ENCODE measurements at places on chromosomes 16 and 17. TPM values are rescaled to one million over a fixed set of nuclear protein-coding genes. Genes with fewer than 3 reads are reported as not detected.

PDIA2 gene
- 4.7 TPM for total RNA-seq

GRCh38 chr17:10200645-10201044 is 2.2 kb upstream of the GAS7 start:
- no peak for DNase-seq

GRCh38 chr16:66256919-66257318 is 109.6 kb upstream of the CDH5 start:
- DNase-seq: no peak

DNA sequence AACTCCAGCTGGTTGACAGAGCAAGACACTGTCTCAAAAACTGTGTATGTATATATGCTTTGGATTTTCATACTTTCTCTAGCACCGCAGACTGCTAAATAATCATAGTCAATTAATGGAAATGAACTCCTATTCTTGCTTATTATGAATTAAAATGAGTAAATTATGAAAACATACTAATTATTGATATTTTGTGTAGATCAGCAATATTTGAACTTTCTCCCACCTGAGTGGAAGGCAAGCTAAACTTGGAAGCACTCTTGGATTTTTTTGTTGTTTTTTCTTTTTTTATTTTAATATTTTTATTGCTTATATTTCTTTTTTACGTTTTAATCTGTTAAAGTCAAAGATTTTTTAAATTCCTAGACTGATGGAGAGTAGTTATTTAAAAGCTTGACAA is 201.7 kb downstream of the CDRT15L2 start:
- no peak for DNase-seq

GRCh38 chr17:42920922-42921321 is 20.3 kb downstream of the G6PC1 start:
- DNase-seq: peak; percentile 73

- no peak for DNase-seq
These were observed 13.1 kb downstream of the UNC13D start for GRCh38 chr17:75831032-75831571.

- no peak for DNase-seq
These were observed 19.9 kb downstream of the ZNHIT3 start for GRCh38 chr17:36506249-36506826.

DNA sequence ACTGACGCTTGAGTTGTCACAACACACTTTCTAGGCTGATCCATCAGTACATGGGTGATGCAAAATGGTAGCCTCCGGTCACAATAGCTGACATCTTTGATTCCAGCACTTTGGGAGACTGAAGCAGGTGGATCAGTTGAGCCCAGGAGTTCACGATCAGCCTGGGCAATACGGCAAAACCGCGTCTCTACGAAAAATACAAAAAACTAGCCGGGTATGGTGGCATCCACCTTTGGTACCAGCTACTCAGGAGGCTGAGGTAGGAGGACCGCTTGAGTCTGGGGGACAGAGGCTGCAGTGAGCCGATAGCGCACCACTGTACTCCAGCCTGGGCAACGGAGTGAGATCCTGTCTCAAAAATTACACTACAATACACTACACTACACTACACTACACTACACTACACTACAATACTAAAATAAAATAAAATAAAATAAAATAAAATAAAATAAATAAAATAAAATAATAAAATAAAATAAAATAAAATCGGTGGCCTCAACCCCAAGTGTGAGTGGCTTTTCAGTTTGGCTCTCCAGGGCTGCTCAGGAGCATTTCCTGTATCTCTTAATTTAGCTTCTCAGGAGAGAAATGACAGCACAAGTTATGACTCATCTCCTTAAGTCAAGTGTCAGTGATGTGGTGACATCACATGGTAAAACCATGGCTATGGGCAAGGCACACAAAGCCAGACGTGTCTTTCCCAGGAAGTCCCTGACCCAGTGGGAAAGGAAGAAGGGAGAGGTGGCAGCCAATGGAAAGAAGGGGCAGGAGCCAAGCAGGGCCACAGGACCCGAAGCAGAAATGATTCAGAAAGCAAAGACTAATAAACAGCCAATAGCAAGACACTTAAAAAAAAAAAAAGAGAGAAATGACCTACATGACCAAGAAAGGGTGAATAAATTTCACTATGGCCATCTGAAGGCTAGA is 75.3 kb upstream of the TBC1D3K start:
- DNase-seq: no peak

DNA sequence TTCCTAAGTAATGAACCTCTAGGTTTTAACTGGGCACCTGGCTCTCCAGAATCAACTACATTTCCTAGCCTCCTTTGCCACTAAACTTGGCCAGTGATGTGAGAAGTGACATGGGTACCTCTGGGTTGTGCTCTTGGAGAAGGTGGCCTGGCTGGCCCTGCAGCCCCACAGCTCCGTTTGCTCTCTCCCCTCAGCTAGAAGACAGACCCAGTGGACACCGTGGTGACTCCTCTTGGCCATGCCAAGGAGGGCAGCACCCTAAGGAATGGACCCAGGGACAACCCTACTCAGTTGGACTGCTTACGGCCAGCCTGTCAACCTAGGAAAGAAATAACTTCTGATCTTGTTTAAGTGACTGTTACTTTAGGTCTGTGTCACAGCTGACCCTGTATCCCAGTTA is 151.4 kb downstream of the TMEM132E start:
- no peak for DNase-seq

TCAP gene
- total RNA-seq: 4,192 TPM

DNA sequence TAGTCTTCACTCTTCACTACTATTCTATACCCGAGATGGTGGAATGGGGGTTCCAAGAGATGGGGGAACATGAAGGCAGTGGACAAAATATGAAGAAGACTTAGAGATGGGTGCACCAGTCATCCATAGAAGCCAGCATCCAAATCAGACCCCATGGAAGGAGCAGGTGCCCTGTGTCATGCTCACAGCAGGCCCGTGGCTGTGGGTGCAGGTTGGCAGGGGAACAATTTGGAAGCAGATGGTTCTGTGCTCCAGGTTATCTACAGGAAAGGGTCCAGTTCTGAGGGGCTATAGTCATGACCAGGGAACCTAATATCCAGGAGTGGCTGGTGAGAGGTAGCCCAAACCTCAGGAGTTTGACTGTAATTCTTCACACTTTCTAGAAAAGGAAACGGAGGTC is 9.6 kb upstream of the LPCAT2 start:
- DNase-seq: no peak

UTS2R gene
- 2.3 TPM for total RNA-seq

- DNase-seq: no peak
These were observed 177.1 kb upstream of the WSCD1 start for GRCh38 chr17:5892921-5893675.

GP2 gene
- total RNA-seq: not detected

GPR139 gene
- total RNA-seq: not detected

TPSD1 gene
- not detected for total RNA-seq

PIK3R5 gene
- 0.99 TPM for total RNA-seq

DNA sequence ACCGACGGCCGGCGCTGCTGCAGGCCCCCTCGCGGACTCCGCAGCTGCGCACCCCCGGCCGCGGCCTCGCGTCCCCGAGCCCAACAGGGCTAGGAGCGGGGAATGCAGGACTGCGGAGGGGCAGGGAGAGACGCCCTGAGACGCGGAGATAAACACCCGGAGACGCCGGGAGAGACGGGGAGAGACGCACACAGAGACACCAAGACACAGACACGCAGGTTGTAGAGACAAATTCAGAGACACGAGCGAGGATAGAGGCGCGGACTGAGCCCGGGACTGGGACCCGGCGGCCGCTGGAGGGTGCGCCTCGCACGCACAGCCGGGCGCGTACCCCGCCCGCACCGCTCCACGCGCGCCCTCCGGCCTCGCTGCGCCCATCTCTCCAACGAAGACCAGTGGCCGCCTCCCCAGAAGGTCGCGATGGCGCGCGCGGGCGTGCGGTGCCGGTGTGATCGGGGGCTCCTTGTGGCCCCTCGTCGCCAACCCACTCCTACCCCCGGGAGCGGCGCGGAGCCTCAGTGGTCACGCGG is 902 bp downstream of the STAC2 start:
- DNase-seq: no peak

- DNase-seq: no peak
These were observed 52.5 kb upstream of the WSB1 start for GRCh38 chr17:27241346-27241946.

AP1G1 gene
- total RNA-seq: 53.7 TPM

GRCh38 chr16:12784076-12784475 is 19.6 kb downstream of the CPPED1 start:
- DNase-seq: no peak

DNA sequence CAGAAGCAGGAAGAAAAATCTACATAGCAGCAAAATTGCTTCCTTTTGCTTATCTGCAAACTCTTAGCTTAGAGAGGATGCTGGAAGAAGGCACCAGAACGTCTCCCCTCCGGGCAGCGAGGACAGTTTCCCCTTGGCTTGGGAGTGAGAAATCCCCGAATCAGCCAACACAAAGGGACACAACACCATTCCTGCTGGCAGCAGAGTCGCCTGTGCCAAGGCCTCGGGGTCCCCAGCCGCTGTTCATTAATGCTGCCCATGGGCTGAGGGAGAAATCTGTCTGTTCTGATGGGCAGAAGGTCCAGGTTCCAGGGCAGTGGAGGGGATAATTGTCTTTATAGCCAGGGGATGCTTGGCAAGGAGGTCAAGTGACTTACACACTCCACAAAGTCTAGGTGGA is 38.0 kb downstream of the CACNG3 start:
- DNase-seq: no peak

DNA sequence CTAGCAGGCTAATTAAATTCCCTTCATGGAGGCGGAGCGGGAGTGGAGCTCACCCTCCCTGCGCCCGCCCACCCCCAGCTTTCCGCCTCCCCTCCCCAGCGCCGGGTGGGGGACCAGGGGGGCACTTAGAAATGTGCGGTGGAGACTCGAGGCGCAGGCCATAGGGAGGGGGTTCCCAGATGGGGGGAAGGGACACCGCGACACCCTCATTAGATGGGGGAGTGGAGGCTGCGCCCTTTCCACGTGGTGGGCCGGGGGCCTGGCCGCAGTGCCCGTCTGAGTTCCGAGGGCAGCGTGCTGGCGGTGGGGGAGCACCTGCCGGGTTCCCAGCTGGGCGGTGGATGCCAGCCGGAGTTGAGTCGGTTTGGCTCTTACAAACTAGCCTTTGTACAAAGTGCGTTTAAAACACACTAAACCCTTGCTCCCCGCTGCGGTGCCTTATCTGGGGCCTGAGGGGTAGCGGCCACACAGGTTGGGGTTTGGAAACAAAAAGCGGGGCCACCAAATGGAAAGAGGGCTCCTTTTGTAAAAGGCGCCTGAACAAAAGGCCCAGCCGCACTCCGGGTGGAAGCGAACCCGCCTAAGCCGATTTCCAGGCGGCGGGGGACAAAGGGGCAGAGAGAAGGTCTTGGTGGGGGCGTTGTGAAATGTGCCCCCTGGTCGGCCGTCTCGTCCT is 1.4 kb downstream of the GSE1 start:
- no peak for DNase-seq

DNA sequence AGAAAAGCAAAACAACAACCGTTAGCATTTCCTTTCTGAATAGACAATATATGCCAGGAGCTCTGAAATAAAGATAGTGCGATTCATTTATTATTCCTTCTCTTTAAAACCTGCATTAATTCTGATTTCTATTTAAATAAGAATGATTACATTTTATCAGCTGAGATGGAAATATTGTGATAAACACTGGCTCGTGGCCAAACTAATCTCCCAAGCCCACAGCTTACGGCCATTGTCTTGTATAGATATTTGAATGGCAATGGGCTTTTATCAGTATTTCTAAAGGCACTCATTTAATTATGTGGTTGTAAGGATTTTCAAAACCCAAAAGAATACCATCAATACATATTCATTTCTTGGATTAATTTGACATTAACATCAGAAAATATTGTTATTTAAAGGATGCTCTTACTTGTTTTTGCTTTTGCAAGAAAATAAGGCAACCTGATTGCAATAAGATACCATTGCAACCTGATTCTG is 123.7 kb upstream of the IRX5 start:
- no peak for DNase-seq

DNA sequence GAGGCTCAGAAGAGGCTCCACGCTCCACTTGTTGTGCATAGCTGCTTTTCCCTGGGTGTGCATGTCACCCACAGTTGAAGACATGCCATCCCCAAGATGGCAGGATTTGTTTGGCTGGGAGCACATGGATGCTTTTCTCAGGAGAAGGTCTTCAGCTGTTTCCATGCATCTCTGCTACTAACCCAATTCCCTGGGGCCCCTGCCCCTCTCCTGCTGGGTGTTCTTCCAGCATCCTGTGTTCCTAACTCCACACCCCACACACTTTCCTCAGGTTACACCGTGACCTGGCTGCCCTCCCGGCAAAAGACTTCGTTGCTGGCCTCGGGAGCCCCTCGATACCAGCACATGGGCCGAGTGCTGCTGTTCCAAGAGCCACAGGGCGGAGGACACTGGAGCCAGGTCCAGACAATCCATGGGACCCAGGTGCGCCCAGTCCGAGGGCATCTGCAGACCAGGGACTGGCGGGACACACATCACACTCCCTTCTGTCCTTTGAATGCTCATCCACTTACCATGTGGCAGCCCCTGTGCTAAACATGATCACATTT is 21.5 kb downstream of the ITGAL start:
- no peak for DNase-seq

GRCh38 chr16:47753659-47754058 is 292.5 kb downstream of the PHKB start:
- DNase-seq: no peak

DNA sequence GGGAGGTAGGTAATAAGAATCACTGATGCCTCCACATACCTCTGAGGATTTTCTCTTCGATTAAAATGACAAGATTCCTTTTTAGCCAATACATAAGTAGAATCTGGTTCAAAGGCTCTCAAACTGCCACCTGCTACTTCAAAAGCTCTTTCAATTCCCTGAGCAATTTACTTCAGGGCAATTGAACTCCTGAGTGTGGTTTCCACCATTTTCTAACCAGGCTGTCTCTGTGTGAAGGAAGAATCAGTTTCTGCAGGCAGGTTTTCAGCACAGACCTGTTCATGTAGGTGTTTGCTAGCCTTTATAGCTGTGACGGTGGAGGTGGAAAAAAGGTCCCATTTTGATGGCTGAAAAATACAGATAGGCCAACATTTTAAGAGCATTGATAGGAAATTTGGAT is 18.2 kb upstream of the HS3ST3B1 start:
- no peak for DNase-seq

- no peak for DNase-seq
These were observed 670.1 kb upstream of the C16orf82 start for GRCh38 chr16:26396511-26397235.

RABEP1 gene
- total RNA-seq: 62.0 TPM

RASL10B gene
- 9.0 TPM for total RNA-seq

CD300A gene
- 0.92 TPM for total RNA-seq

- peak; percentile 94 for DNase-seq
These were observed at the start of gene MAP1LC3B for GRCh38 chr16:87391950-87392820. TSS of gene MAP1LC3B (plus strand) at chr16:87392336. CDS start at chr16:87392428, 92 bp downstream.

DNA sequence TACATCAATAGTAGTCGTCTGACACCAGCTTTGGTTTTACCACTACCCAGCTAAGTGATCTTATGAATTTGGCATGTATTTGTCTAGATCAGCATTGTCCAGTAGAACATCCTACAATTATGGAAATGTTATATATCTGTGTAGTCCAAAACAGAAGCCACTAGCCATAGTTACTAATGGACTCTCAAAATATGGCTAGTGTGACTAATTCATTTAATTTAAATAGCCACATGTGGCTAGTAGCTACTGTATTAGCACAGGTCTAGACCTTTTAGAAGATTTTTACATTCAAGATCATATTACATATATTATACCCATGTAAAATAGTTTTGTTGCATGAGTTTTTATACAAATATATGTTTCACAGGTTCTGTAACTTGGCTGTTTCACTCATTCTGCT is 27.0 kb upstream of the NFAT5 start:
- no peak for DNase-seq

- DNase-seq: no peak
These were observed 71.3 kb upstream of the METRNL start for GRCh38 chr17:83008186-83008510.

ZMYND15 gene
- 2.1 TPM for total RNA-seq

- no peak for DNase-seq
These were observed 14.9 kb downstream of the IRF8 start for GRCh38 chr16:85913688-85914422.

TLCD3B gene
- total RNA-seq: not detected

FAM20A gene
- 7.7 TPM for total RNA-seq

Data from heart right ventricle (tissue), 16 donors.